ENCODE measurements at places on chromosomes 7 and 10. TPM values are rescaled to one million over a fixed set of nuclear protein-coding genes. Genes with fewer than 3 reads are reported as not detected.

DNA sequence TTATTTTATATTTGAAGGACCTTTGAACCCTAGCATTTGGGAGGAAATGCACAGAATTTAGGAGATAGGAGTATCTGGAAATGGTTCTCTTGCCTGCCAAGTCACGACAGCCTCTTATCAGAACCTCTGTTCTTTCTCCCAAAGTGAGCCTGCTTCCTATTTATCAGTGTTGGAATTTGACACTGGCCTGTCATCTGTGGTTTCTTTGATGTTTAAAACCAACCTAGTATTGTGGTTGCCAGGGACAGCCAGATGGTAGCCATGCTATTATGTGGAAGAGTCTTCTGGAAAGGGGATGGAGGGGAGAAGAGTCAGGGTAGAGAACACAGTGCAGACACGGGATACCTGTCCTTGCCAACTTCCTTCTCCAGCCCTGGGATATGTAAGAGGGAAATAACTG lies 21.1 kb downstream of the ZNF282 start:
- H3K27ac ChIP-seq: no peak overlapping the region
- peaks cover 62% of the 10 kb centered on the region for H3K36me3 ChIP-seq
- DNase-seq: no peak
- H3K4me3 ChIP-seq: no peak overlapping the region

The CYP2W1 gene
- total RNA-seq: not detected

GRCh38 chr7:157228864-157229422 lies 90.2 kb downstream of the UBE3C start:
- H3K36me3 ChIP-seq: peaks cover 22% of the 10 kb centered on the region
- no peak overlapping the region for H3K27ac ChIP-seq
- no peaks in the 10 kb centered on the region for H3K4me1 ChIP-seq
- no peak for DNase-seq

GRCh38 chr10:5595994-5596471 lies 70.4 kb downstream of the ASB13 start:
- DNase-seq: no peak
- H3K27me3 ChIP-seq: no peaks in the 10 kb centered on the region
- H3K4me1 ChIP-seq: peaks cover 28% of the 10 kb centered on the region
- peak overlapping the region; percentile 10 for H3K27ac ChIP-seq
- H3K4me3 ChIP-seq: no peak overlapping the region

DNA sequence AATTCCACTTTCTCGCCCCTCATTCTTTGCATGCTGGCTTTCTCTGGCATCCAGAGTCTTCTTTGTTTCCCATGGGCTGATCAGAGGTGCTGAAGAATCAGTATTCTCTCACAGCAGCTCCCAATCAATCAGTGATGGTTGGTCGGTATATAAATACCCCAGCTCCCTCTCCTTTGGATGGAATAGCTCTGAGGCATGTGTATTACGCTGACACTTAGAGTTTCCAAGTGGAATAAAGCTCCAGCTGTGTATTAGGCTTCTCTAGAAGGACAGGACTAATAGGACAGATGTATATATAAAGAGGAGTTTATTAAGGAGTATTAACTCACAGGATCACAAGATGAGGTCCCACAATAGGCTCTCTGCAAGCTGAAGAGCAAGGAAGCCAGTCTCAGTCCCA lies 218.3 kb upstream of the GRB10 start:
- no peak overlapping the region for H3K27ac ChIP-seq
- no peak for DNase-seq
- H3K27me3 ChIP-seq: no peaks in the 10 kb centered on the region
- no peak overlapping the region for H3K4me3 ChIP-seq

GRCh38 chr7:30428246-30429155 lies 50.1 kb downstream of the NOD1 start:
- no peak overlapping the region for H3K4me3 ChIP-seq
- H3K27ac ChIP-seq: no peak overlapping the region
- no peaks in the 10 kb centered on the region for H3K27me3 ChIP-seq
- peaks cover 59% of the 10 kb centered on the region for H3K36me3 ChIP-seq
- peaks cover 6% of the 10 kb centered on the region for H3K4me1 ChIP-seq

DNA sequence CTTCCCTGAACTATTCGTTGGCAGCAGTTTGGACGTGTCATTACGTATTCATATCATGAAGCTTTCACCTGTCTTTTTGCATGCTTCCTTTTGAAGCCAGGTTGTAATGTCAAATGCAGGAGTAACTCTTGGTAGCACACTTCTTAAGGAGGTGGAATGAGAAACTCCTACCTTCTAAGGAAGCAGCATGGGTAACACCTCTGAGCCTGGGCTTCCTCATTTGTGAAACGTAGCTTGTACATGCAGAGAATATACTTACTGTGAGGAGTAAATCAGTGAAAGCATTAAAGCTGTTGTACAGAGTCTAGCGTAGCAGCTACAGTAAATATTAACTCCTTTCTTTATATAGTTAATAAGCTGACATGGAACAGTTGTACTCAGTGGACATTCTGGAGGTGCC lies 21.1 kb downstream of the CUL1 start:
- peaks cover 5% of the 10 kb centered on the region for H3K4me1 ChIP-seq
- no peaks in the 10 kb centered on the region for H3K36me3 ChIP-seq
- no peak for DNase-seq

GRCh38 chr10:24973163-24973562 lies 20.8 kb upstream of the PRTFDC1 start:
- H3K27ac ChIP-seq: no peak overlapping the region
- H3K36me3 ChIP-seq: no peaks in the 10 kb centered on the region
- no peak for DNase-seq
- no peaks in the 10 kb centered on the region for H3K4me1 ChIP-seq

Data from ascending aorta (tissue), 2 donors.